HT-29 (cell line): ENCODE measurements at places on chromosomes 1 and 21.
A peak's percentile ranks its signal among the peaks of the same experiment; 100 is the strongest.

- no peak for DNase-seq
Measured at GRCh38 chr1:52157582-52157981, 15.7 kb downstream of the ZFYVE9 start.

GRCh38 chr1:205454903-205455335 lies 926 bp downstream of the BLACAT1 start:
- DNase-seq: no peak

DNA sequence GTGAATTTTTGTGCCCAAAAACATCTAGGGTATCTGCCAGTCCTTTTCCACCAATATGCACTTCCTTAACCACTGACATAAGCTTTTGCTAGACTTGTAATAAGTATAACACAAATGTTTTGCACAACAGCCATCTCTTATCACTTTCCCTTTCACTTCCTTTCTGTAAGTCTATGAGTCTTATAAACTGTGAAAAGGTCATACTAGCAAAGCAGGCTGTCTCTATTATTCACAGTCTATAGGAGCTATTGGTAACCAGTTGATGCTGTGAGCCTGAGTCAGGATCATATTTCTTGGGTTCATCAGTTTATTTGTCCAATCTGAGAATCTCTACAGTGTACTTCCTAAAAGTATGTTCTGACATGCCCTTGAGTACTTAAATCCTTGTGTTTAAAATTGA lies 172.6 kb downstream of the CHRM3 start:
- DNase-seq: no peak

GRCh38 chr1:62467092-62467491 lies 30.2 kb downstream of the USP1 start:
- DNase-seq: peak; percentile 12

DNA sequence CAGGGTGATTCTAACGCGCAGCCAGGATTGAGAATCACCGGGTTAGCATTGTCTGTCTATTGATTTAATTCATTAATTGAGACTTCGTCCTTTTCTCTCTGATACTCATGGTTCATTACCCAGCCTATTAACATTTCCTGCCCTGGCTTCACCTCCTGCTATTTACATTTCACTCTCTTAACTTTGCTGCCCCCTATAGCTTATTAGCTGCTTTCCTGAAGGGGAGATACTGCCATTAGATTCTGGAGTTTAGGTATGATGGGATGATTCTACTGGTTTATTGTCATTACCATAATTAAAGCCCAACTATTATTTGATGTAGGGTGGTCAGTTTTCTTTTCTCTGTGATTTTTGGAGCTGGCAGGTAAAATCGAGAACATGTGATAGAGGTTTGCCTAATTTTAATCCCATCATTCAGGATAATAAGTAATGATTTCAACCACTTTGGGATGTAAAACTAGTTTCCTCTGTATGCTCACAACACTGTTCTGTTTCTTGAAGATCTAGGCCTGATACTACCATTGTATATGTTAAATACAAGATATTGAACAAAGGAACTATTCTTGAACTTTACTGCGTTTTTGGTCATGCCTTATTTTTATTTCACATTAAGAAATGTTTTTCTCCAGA lies 6.4 kb downstream of the PPP2R5A start:
- DNase-seq: peak; percentile 62

DNA sequence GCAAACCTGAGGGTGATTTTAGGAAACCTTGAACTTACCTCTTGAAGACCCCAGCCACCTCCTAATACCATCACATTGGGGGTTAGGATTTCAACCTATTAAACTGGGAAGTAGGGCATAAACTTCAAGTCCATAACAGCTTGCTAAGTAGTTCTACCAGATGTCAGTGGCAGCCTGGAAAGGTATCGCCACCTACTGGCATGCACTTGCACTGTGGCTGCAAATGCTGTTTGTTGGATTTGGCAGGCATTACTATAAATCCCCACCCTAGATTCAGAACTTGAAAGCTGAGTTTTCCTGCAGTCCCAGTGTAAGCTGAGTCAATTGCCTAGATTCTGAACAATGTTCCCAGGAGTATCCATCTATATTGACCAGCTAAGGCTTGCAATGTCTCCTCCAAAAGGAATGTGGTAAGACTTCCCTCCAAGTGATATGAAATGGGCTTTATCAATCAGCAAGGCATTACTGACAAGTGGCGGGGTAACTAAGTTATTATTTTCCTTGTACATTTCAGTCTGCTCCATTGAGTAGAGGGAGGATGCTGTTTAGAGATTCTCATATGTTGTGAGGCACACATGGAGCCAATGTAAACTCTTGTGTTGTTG lies 474.5 kb downstream of the PTPRC start:
- DNase-seq: peak; percentile 76

- DNase-seq: no peak
Measured at GRCh38 chr21:35139382-35139715, 90.2 kb upstream of the RUNX1 start.

DNA sequence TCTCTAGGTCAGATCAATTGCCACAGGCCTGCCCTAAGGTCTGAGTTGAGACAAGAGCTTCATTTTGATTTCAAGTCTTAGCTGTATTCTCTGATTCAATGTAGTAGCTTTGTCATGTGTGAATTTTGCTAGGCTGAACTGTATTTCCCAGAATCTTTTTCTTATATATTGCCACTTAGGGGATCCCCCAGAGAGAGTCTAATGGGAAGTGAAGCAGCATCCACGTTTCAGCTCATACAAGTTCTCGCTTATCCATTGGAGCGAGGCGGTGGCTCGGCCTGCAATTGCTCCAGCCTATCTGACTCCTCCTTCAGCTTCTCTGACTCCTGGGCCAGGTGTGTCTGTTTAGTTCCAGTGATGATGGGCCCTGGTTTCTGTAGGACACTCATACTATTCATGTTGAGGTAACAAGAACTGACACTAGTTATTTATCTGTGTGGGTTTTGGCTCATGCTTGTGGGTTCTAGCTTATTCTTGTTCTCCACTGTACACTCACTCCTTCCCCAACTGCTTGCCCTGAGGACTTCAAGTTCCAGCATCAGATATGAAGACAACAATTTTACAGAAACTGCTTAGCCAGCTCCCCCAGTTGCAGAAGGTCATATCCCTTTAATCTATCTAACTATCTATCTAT lies 48.2 kb downstream of the TBX19 start:
- no peak for DNase-seq

DNA sequence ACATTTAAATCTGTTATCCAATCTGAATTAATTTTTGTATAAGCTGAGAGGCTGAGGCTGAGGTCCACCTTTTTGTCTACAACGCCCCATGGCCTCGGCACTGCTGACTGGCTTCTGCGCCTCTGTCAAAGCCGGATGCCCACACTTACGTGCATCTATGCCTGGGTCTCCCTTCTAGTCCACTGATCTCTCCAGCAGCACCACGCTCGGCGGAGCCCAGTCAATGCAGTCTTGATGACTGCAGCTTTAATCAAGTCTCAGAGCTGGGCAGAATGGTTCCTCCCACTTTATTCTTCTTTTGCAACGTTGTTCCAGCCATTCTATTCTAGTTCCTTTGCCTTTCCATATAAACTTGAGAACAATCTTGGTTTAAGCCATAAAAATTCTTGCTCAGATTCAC lies 9.4 kb downstream of the PRDM15 start:
- no peak for DNase-seq

- no peak for DNase-seq
Measured at GRCh38 chr1:158809256-158809655, 21.9 kb upstream of the MNDA start.

- no peak for DNase-seq
Measured at GRCh38 chr1:105872817-105873216, 1183.7 kb upstream of the PRMT6 start.

- DNase-seq: no peak
Measured at GRCh38 chr1:117638141-117638540, 32.3 kb downstream of the TENT5C start.

DNA sequence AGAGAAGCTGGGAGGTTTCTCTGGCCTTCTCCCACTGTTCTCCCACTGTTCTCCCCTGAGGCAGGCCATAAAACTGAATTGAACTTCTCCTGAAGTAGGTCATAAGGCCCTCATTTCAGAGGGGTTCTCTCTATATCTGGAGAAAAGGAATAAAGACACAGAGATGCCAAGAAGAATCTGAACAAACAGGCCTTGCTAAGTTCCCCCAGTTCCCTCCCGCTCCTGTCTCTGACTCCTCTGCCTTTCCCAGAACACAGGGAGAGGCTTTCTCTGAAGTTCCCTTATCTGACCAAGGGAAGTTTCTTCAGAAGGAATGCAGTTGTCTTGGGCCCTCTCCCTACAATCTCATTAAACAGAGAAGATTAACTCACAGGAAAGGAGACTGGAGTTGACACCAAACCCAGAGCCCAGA lies 83.4 kb downstream of the SLC16A1 start:
- DNase-seq: no peak

DNA sequence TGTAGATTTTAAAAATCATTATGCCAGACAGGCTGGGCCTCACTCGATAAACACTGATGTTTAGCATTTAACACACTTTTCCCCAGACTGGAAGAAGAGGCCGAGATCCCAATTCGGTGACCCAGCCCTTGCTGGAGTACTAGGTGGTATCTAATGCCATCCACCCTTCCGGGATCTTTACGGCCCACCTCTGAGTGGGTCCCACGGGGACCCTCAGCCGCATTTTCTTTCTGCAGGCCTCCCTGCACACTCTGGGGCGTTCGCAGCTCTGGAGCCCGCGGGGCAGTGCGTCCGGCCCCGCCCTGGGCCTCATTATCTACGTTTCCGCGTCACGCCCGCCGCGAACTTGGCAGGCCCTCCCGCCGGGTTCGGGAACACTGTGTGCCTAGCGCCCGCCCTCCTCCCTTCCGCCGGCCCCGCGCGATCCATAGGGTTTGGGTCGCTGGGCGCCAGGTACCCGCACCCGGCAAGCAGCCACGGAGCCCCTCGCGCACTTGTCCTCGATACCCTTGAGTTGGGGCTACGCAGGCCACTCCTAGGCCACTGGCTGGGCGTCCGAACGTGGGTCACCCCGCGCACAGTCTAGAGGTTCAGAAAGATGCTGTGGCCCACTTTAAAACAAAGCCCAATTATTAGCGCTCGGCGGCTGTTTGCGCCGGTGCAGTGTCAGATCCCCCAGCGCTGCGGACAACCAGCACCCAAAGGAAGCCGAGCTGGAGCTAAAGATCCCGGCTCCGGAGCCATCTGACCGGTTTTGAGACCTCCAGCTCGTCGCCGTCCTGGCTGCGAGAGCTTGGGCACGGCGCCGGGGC lies 950 bp upstream of the EVA1C start:
- peak; percentile 50 for DNase-seq
